T-helper 2 cell (primary cell): ENCODE measurements at places on chromosomes 16 and 17.

DNA sequence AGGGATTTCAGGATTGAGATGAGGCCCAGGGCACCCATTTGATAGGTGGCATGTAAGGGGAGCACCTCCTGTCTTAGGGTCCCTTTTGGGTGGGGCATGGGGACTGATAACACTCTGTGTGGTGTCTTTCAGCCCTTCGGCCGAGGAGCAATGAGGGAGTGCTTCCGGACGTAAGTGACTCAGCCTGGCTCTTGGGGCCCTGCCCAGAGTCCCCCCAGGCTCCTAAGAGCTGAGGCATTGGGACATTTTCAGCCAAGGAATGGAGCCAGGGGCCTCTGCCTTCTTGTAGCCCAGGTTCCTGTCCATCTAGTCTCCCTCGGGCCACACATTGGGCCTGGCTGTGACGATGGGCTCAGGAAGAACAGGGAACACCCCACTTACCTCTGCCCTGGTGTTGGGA lies 44.4 kb downstream of the EEF2K start:
- no peak for DNase-seq

DNA sequence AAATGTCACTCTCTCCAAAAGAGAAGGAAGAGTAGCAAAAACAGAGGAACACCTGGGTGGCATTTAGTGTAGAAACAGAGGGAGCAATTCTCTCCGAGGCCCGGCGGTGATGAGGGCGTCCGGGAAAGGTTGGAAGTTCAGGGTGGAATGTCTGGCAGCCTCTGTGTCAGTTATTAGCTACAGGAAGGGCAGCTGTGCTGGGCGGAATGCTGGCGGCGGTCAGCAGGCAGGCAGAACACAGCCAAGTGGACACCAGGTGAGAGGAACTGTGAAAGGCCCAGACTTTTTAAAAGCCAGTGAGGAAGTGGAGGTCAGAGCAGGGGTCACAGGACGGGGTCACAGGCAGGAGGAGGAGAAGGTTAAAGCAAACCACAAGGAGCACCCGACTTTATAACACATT lies 238.1 kb downstream of the NTN1 start:
- no peak for DNase-seq

GRCh38 chr17:52885882-52886281 lies 727.4 kb upstream of the CA10 start:
- no peak for DNase-seq

DNA sequence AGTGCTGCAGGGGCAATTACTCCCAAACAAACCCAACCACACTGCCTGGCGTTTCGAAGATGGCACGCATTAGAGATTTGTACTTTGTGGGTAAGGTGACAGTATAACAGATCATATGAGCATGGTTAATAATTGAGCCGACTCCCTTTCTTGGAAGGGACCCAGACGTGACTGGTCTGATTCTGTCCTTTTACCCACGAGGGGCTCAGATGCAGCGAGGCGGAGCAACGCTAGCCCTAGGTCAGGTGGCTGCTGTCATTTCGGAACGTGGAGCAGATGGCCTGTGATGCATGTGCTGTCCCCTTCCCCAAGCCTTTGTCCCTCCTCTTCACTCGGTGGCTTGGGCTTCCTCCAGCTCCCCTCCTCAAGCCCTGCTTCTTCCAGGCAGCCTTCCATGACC lies 84.2 kb downstream of the SNX29 start:
- no peak for DNase-seq

GRCh38 chr16:57720142-57720575 lies 15.4 kb upstream of the KATNB1 start:
- DNase-seq, result no peak

DNA sequence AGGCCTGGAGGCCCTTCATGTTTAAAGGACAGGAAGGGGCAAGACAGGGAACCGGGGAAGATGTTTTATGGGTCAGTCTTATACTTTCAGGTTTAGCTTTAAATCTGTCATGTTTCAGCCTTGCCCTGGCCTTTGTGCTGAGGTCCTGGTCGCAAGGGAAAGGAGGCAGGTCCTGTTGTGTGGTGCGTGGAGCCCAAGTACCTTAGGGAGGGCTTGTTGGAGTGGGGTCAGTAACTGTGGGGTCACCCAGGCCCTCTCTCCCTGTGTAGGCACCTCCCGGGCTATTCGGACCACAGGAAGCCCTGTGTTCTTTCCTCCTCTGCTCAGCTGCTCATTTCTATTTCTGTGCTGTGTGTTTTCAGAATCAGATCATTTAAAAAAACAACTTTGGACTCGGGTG lies 42.7 kb downstream of the MPRIP start:
- no peak for DNase-seq

GRCh38 chr17:49359990-49360795 lies 1.9 kb downstream of the ZNF652 start:
- peak; percentile 48 for DNase-seq

GRCh38 chr17:21095735-21096134 lies 31.0 kb upstream of the DHRS7B start:
- DNase-seq, result no peak

DNA sequence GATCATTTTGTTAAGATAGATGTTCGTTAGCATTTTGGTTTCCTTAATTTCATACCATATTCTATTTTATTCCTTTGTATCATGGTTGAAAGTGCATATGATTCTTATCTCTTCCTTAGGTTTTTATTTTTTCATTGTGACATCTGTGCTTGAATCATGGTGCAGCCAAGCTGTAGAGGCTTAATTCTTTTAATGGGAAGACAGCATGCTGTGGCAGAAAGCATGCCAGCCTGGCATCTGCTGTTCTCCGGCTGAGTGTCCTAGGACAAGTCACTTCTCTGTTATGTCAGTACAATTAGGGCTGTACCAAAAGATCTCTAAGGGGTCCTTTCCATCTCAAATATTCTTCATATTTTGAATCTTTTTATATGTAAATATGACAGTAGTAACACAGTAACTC lies 68.5 kb upstream of the PMFBP1 start:
- no peak for DNase-seq

DNA sequence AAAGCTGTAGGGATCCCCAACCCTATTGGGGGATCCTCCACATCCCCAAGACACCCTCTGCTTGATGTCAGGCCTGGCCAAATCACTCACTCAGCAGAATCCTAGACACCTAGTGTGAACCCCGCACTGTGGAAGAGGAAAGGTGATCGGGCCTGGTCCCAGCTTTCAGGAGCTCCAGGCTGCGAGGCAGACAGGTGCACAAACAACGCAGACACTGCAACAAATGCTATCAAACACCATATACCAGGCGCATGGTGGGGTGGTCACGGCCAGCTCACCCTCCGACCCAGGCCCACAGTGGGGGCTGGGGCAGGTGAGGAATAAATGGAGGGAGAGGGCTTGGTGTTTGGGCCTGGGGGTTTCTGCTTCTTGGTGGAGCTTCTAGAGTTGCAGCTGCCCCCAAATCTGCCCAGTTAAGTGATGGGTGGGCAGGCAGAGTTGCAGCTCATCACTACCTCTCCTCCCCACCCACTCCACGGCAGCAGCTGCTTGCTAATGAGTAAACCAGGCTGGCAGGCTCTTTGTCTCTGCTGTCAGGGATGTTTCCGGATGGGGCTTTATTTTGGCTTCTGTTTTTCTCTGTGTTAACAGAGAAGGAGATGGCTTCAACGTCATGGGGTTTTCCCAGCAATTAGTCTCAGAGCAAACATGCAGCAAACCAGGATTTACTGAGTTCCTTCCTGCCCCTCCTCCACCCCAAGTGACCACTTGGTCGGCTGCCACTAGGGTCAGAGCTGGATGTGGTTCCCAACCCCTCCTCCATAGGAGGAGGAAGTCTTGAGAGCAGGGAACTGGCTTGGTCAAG lies 46.6 kb downstream of the PECAM1 start:
- no peak for DNase-seq

DNA sequence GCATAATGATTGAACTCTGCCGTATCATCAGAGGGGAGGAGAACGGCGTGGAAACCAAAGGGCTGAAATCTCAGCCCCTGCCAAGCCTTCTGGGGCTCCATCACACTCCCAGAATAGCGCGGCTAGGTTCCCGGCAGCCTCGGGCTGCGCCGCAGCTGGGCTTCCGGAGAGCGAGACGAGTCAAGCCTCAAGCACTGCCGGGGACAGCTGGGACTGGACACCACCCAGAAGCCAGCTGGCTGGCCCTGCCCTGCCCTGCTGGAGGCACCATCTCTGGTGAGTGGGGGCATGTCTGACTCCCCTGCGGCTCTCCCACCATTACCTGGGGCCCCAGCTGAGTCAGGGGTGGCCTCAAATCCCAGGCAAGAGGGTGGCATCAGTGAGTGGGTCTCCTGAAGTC lies 7.2 kb upstream of the GPRC5C start:
- DNase-seq, result no peak

DNA sequence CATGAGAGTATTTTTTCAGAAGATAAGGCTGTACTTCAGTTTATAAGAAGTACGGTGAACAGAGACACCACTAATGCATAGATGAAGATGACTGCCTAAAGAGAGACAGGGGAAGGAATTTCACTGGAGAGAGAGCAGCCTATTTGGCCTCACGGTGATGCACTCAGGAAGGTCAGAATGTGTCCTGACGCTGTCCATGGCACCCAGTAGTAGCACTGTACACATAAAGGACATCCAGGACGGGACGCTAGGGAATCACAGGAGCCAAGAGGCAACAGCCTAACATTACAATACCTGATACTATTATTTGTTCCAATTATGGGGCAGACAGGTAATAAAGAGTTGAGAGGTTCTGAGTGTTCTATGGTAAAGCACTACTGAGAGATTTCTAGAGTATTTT lies 24.9 kb upstream of the LRRC37A start:
- no peak for DNase-seq

- DNase-seq, result no peak
Measured at GRCh38 chr17:44912763-44913544, 2.3 kb downstream of the GFAP start.

DNA sequence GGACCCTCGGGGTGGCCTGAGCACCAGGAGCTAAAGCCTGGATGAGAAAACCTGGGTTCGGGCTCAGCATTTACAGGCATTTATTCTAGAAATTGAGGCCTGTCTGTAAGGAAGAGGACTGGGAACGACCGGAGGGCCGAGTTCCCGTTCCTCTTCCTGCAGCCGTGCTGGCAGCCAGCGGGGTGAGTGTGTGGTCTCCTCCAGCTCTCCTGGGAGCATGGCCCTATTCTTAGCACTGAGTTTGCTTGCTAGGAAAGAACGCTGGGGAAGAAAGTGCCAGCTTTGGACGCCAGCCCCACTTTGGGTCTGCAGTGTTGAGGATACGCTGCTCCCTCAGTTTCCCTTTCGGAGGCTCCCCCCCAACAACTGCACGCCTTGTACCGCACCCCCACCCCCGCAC lies 49.6 kb downstream of the MGAT5B start:
- no peak for DNase-seq

GRCh38 chr16:78925083-78925767 lies 675.3 kb downstream of the MAF start:
- no peak for DNase-seq

GRCh38 chr17:1961189-1961588 lies 63.9 kb downstream of the RTN4RL1 start:
- DNase-seq, result no peak

DNA sequence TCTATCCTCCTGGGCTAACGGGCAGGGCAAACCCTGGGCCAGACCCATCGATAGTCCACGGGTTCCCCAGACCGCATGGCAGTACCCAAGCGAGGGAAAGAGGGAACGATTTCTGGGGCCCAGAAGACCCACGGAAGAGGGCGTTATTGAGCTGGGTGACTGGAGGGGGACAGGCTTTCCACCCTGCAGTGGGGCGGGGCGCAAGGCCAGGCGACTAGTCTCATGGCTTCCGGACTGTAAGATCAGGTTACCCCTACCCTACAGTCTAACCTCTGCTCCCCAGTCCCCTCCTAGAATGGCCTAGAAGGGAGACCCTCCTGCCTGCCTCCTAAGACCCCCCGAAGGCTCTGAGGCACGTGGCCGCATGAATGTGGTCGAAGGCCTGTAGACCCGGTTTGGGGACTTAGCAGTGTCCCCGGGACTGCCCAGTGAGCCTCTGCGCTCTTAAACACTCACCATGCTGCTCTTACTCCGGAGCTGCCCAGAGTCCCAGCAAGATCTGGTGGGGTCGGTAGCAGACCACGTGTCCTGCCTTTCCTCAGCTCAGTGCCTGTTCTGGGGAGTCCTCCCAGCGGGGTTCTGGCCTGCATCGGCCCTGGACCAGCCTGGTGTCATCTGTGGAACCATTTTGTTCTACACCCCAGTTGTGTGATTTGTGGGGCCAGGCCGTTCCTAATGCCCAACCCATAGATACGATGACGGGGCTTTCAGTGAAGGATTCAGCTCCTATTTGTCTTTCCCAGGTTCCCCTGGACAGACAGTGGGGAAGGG lies 13.2 kb upstream of the AURKB start:
- no peak for DNase-seq

DNA sequence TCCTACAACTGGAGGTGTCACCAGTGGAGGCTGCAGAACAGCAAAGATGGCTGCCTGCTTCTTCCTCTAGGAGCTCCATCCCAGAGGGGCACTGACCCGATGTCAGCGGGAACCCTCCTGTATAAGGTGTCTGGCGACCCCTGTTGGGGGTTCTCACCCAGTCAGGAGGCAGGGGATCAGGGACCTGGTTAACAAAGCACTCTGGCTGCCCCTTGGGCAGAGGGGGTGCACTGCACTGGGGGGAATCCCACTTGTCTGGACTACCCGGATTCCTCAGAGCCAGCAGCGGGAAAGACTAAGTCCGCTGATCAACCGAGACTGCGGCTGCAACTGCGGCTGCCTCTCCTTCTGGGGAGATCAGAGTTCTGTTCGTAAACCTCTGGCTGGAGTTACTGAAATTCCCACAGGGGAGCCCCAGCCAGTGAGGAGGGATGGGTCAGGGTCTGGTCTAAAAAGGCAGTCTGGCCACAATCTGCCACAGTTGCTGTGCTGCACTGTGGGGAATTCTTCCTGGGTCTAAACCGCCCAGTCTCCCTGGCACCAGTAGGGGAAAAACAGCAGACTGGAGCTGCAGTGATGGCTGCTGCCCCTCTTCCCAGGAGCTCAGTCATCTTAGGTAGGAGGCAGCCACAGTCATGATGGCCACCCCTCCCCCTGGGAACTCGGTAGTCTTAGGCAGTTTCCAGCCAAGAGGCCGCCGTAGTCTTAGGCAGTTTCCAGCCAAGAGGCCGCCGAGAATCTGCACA lies 213.4 kb downstream of the CYB561 start:
- no peak for DNase-seq

- DNase-seq, result no peak
Measured at GRCh38 chr16:88792078-88792550, 7.1 kb upstream of the PIEZO1 start.

GRCh38 chr16:29974291-29975133 lies 844 bp downstream of the TAOK2 start:
- no peak for DNase-seq
